ELF-1 (cell line): ENCODE measurements at places on chromosomes 6 and 20.

DNA sequence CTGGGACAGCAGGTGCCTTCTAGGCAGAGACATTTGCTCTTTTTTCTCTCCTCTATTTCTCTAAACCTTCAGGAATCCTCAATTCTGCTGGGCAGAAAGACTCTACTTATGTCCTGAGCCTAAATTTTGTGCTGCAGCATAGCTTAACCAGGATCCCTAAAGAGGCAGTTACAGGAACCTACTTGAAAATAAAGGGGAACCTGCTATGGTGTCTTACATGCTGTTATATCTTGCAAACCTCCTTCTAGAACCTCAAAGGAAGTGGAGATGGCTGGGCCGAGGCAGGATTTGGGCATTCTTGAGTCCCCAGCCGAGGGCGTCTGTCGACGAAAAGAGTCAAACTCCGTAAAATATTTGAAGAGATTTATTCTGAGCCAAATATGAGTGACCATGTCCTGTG lies 17.1 kb upstream of the GMNN start:
- DNase-seq = no peak

GRCh38 chr20:51931371-51931781 lies 129.1 kb upstream of the SALL4 start:
- DNase-seq = peak; percentile 68

DNA sequence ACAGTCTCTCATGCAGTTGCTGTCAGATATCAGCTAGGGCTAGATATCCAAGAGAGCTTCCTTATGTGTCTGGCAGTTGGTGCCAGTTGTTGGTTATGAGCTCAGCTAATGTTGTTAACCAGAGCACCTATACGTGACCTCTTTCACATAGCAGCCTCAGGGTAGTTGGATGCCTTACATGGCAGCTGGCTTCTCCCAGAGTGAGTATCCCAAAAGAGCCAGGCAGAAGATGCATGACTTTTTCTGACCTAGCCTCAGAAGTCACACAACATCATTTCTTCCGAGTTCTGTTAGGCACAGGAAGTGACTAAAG lies 175.7 kb downstream of the VEGFA start:
- DNase-seq = no peak

DNA sequence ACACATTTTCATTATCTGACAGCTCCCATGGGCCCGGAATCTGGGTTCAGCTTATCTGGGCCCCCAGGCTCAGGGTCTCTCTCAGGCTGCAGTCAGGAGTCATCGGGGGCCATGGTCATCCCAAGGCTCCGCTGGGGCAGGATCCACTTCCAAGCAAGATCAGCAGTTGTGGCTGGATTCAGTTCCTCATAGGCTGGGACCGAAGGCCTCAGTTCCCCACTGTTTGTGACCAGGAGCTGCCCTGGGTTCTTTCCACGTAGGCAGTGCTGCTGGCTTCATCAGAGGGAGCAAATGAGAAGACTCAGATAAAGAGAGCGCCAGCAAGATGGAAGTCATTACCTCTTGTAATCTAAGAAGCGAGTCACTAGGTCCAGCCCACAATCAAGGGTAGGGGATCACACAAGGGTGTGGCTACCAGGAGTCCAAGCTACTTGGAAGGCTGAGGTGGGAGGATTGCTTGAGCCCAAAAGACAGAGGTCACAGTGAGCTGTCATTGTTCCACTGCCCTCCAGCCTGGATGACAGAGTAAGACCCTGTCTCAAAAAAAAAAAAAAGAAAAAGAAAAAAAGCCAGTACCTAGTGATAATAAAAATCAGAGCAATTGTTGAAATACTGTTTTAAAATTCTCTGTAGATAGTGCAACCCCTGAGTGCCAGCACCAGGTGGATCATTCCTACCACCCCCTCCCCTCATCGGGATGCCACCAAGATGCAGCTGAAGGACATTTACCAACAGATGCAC lies 162.7 kb downstream of the NFATC2 start:
- DNase-seq = no peak

GRCh38 chr6:160510976-160511617 lies 153.0 kb downstream of the LPA start:
- no peak for DNase-seq

GRCh38 chr6:143556529-143556928 lies 45.0 kb upstream of the FUCA2 start:
- DNase-seq = no peak

- DNase-seq = peak; percentile 30
Observed at GRCh38 chr20:2578475-2579192, 42.3 kb downstream of the TMC2 start.
